Anterior cingulate cortex (tissue), 58 donors: ENCODE measurements at places on chromosomes 1 and 21.

DNA sequence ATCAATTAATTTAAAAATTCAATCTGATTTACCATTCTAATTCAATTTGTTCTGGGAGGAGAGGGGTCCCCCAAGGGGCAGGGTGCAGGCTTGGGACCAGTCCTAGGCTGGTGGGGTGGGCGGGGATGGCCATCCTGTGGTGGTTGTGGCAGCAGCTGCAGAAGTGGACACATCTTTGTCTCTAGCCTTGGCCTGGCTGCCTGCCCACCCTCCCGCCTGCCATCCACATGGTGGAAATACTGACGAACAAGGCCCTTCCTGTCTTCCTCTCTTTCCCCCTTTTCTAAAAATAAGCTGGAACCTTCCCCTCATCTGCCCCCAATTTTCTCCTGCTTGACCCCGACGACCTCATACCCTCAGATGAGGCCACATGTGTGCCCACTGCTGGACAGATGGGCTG lies 130.9 kb downstream of the FOXD2 start:
- no peak for DNase-seq

GRCh38 chr1:197360068-197360467 lies 92.0 kb downstream of the CRB1 start:
- DNase-seq: no peak

DNA sequence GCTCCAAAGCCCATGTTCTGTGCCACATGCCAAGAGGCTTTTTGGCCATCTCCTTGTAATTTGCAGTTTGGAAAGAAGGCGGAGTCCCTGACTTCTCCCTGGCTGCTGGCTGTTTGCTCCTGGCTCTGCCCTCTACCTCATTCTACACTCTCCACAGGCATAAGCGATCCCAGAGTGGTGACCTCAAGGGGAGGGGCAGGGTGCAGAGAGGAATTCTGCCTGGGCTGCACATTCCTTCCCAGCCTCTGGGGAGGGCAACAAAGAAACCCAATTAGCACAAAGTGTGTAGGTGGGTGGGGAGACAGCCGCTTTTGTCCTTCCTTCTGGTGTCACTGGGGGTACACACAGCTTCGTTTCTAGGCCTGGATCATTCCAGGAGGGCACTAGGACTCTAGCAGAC lies 95.3 kb downstream of the HIVEP3 start:
- DNase-seq: no peak

DNA sequence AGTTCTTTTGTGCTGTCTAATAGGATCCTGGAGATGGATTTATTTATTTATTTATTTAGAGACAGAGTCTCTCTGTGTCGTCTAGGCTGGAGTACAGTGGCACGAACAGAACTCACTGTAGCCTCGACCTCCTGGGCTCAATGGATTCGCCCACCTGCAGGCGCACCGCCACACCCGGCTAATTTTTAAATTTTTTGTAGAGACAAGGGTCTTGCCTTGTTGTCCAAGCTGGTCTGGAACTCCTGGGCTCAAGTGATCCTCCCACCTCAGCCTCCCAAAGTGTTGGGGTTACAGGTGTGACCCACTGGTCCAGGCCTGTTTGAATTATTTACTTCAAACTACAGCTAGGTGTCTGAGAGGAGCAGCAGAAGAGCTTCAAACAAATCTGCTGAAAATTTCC lies 9.6 kb upstream of the SPEN start:
- no peak for DNase-seq

- no peak for DNase-seq
Measured at GRCh38 chr1:54402896-54403295, 3.3 kb downstream of the SSBP3 start.

DNA sequence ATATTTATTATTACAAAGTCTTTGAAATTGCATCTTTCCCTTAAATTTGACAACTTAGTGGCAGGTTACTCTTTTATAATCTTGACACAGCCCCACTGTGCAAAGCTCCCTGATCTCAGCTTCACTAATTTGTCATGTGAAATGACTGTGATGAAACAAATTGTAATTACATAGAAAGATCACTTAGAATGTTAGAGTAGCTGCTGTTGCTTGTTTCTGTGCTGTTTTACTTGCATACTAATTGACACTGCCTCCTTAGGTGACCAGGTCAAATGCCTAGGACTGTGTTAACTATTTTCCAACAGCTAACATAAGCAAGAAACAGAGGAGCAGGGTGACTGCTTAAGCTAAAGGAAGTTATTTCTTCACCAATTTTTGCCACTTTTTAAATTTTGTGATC lies 211.3 kb downstream of the ZNF326 start:
- no peak for DNase-seq

DNA sequence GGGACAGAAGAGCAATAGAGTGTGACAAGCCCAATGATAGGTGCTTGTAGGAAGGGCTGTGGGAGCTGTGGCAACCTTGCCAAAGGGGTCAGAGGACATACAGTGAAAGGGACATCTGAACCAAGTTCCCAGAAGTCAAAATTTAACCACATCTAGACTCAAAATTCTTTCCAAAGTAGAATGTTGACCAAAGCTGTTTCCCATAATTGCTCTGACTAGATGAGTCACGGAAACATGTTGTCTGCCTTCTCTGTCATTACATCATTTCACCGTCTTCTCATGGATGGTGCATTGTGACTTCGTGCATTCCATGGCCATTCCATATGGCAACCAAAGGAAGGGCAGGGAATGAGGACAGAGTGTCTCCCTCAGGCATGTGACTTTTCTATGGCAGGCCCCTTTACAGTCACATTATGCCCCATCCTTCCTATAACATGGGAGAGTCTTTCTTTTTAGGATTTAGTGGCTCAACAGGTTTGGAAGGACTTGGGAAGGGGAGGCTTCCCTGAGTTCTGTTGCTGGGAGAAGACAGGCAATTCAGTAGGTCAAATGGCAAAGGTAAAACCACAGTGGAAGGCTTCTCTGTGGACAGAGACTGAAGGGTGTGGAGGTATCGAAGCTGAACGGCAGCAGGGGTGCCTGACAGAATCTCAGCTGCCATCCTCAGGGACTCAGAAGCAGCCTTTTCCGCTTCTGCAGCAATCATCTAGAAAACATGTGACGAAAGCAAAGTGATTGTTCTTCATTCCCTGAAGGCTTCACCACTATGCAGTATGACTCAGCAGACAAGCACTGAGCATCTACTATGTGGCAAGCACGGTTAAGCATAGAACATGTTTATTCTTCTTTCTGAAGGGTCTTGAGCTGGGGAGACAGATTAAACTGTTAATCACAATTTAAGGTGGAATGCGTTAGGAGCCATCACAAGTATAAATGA lies 24.7 kb downstream of the NPHS2 start:
- DNase-seq: no peak

DNA sequence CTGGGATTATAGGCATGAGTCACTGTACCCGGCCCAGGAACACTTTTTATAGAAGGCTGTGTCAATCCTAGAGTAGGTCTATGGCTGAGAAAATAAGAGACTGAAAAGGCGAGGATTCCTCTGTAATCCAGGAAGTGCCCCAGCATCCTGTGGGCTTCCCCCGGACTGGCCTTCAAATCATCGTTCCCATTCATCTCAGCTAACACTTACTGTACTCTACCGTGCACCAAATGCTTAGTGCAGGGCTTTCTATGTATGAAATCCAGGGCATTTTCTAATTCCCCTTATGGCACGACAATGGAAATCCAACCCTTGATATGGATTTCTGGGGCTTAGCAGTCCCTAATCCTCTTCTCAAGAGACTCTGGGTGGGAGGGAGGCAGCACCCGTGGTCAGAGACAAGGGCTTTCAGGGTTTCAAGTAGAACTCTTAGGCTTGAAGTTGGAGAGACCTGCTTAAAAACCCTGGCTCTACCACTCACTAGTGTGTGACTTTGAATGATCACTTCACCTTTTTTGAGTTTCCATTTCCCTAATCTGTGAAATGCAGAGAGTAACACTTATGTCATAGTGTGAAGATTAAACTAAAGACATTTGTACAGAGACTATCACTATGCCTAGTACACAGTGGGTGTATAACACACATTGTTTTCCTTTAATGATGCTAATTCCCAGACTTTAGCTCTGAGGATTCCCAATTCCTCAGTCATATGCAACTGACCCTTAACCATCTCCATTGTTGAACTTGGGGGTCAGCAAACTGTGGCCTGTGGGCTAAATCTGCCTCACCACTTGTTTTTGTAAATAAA lies 20.3 kb downstream of the MECR start:
- DNase-seq: no peak

- no peak for DNase-seq
Measured at GRCh38 chr1:236717811-236718210, 31.5 kb downstream of the ACTN2 start.

- no peak for DNase-seq
Measured at GRCh38 chr1:13725714-13726175, 25.8 kb downstream of the PRDM2 start.

DNA sequence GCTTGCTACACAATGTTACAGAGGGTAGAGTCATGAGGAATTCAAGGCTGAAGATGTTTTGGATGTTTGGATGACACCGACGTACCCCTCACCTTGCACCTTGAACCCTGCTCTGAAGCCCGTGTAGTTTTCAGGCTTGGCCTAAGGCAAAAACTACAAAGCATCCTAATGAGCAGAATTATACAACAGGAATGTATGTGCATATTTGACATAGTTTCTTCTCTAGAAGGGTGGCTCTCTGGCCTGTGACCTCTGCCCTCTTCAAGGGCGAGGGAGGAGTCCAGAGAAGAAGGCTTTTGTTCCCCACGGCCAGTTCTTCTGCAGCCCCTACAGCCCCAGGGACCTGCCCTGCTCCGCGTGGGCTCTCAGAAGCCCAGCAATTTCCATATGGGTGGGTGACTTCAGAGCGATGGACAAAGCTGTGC lies 43.3 kb downstream of the L1TD1 start:
- no peak for DNase-seq

- DNase-seq: no peak
Measured at GRCh38 chr1:247905181-247905580, 9.8 kb downstream of the OR2W3 start.

- no peak for DNase-seq
Measured at GRCh38 chr1:1212780-1213344, 1.1 kb downstream of the TNFRSF4 start.

DNA sequence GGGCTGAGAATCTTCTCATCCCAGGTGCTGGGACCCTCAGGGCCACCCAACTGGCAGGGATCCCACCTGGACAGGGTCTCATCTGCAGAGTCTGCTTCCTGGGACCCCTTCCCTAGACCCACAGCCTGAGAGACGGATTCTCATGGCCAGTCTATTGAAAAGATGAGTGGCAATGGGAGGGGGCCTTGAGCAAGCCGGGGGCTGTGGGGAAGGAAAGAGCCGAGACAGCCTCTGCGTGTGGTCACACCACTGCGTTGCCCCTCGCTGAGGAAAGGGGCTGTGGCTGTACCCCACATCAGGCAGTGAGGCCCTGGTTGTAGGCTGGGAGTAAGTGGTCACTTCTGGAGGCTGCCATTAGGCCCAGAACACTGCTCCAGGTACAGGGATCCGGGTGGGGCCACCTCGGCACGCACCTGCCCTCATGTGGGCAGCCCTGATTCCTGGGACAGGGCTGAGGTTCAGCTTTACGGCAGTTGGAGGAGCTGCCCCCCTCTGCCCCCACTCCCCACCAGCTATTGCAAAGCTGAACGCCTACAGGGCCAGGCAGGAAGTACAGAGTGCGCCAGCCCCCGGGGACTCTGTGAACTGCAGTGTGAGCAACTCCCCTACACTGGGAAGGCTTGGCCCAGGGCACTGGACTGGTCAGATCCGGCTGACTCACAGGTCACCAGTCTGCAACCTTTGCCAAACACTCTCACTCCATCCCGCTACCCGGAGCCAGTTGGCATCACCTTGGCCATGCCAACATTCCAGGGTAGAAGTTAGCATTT lies 106.9 kb downstream of the RIPK4 start:
- no peak for DNase-seq

DNA sequence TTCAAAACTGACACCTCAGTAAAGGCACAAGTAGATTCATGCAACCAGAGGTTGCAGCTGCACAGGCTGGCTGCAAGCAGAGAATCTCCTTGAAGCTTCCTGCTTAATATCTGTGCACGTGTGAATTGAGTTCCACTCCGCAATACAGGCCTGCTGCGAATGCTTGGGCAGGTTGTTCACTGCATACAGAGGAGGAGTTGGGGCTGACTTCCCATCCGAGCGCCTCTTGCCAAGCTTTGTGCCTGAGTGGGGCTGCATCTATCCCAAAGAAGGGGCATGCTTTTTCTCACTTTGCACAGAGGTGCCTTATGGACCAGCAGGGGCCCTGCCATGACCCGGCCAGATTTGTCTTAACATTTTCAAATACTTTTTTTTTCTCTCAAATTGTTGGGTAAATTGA lies 17.9 kb upstream of the PADI1 start:
- DNase-seq: no peak

GRCh38 chr21:42556960-42557359 lies 43.3 kb downstream of the SLC37A1 start:
- DNase-seq: no peak

DNA sequence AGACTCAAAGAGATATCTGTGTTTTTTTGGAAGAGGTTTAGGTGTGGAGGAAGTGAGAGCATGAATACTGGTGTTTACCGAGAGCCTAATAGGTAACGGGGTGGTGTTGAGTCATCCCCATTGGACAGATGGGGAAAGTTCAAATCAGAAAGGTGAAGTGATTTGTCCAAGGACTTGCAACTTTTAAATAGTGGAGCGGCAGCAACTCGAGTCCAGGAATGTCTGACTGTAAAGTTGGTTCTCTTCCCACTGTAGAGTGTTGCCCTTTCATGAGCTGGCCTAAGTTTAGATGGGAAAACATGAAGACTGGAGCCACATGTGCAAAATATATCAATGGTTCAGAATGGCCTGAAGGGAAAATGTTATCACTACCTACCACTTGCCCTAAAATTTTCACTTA lies 125.7 kb downstream of the LYPLAL1 start:
- no peak for DNase-seq

DNA sequence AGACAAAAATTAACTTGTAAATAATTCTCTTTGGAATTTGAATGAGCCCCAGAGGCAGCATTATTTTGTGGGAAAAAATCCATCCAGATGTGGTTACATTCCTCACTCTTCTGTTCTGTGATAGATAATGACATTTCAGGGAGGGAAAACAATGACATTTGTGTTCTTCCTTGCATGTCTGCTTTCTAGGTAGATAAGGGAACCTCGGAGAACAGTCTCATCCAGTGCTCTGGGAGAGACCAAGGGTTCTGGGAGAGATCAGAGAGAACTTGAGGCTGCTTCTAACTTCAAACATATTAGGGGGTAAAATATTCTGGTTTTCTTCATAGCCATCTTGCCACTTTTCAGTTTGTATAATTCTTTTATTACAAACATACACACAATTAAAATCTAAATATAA lies 269.2 kb downstream of the NEGR1 start:
- DNase-seq: no peak

GRCh38 chr1:14350197-14350596 lies 248.3 kb upstream of the KAZN start:
- no peak for DNase-seq
